ENCODE measurements at places on chromosomes 1 and 21. TPM values are rescaled to one million over a fixed set of nuclear protein-coding genes. Genes with fewer than 3 reads are reported as not detected.

GPBP1L1 gene
- 720 TPM for polyA plus RNA-seq

BCAN gene
- 3.6 TPM for polyA plus RNA-seq

TXLNA gene
- polyA plus RNA-seq, result 41.2 TPM

MX2 gene
- 1.7 TPM for polyA plus RNA-seq

GPR52 gene
- not detected for polyA plus RNA-seq

CACNA1S gene
- polyA plus RNA-seq, result not detected

DMBX1 gene
- polyA plus RNA-seq, result not detected
